Stimulated activated CD8-positive, alpha-beta memory T cell treated with anti-CD3 and anti-CD28 coated beads, Interleukin-4, amount 100 ng/mL, for 24 hours (primary cell): ENCODE measurements at places on chromosomes 1 and 21.

- DNase-seq: no peak
Measured at GRCh38 chr1:203549309-203549708, 55.4 kb downstream of the OPTC start.

GRCh38 chr1:40592107-40592803 lies 60.8 kb downstream of the ZNF684 start:
- DNase-seq: no peak

GRCh38 chr1:224433041-224433691 lies 1.4 kb downstream of the WDR26 start:
- DNase-seq: no peak

DNA sequence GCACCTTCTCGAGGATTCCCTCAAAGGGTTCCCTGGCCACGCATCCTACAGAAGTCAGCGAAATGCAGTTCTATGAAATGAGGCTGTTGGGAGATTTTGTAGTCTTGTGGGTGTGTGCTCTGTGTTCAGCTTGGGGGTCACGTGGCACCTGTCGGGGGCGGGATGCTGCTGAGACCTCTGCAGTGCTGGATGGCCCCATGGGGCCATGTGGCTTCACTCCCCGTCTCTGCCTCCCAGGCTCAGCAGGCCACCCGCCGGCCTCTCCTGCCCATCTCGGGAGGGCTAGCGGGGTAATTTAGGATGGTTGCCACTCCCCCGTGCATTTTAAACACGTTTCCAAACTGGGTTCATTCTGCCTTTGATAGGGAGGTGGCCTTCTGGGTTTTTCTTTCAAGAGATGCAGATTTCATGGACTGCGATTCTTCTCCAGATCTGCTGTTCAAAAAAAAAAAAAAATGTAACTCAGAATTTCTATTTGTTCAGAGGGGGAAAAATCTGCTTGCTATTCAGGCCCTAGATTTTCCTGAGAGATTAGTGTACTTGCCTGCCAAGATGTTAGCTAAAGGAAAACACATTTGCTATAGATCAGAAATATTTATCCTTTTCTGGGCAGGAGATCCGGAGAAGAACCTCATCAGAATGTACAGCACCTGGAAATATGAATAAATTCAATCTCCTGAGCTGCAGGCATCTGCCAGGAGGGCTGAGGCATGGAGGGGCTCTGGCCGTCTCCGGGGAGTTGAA lies 277.2 kb upstream of the VAMP3 start:
- no peak for DNase-seq

DNA sequence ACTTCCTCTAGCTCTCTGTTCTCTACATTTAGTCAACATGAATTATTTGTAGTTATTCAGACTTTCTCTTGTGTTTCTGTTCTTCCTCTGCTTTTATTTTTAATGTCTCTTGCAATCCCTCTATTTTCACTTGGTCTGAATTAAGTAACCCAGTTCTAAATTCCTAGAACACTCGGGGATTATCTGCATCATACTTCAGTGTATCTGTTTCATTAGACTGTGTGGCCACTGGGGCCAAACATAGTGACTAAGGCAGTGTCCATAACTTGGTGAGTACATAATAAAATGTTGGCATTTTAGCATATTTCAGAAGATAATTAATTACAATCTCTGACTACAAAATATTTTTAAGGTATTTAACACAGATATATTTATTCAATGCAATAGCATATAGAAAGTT lies 1087.2 kb upstream of the B3GALT2 start:
- DNase-seq: no peak

GRCh38 chr1:75673885-75674284 lies 50.6 kb upstream of the ACADM start:
- no peak for DNase-seq

GRCh38 chr1:244792188-244792850 lies 43.1 kb upstream of the COX20 start:
- DNase-seq: no peak

DNA sequence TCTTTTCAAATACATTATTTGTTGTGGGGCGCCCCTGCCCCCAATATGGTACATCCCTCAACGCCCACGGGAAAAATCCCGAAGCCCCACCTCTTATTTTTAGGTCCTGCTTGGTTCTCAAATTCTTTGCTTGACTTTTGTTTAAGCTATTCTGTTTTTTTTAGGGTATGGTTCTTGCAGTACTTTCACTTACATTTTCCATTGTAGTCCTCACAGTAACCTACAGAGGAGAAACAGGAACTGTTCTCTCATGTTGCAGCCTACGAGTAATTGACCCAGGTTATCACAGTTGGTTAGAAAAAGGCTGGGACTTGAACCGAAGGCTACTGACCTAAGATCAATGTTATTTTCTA lies 697 bp upstream of the C21orf91 start:
- DNase-seq: no peak

DNA sequence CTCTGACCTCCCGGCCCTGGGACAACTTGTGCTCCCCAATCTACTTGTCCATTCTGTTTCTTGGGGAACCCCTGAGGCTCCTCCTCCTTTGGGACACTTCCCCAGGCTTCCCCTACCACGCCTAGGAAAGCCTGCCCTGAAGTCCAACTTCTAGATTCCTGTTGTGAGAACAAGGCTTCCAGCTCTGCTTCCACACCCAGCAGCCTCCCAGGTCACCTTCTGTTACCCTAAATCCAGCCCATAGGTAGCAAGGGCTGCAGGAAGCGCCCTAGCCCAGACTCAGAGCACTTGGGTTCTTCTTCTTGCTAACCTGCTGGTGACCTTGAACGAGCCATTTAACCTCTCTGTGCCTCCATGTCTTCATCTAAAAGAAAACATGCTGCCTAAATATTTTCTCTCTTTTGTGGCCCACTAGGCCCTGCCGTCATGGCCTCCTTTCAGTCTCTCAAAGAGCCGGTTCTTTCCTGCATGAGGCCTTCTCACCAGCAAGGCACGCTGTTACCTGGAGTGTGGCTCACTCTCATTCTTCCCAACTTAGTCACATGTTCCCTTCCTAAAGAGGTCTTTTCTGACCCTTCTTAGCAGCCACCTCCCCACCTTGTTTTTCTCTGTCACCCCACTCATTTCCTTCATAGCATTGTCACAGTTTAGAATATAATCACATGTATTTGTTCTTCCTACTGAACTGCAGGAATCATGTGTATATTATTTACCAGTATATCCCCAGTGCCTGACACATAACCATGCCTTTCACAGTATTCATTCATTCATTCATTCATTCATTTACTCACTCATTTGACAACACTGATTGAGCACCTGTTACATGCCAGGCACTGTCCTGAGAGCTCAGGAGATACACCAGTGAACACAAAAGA lies 1.4 kb downstream of the CAPN2 start:
- DNase-seq: no peak

- DNase-seq: no peak
Measured at GRCh38 chr1:53804791-53805505, 33.1 kb downstream of the NDC1 start.

DNA sequence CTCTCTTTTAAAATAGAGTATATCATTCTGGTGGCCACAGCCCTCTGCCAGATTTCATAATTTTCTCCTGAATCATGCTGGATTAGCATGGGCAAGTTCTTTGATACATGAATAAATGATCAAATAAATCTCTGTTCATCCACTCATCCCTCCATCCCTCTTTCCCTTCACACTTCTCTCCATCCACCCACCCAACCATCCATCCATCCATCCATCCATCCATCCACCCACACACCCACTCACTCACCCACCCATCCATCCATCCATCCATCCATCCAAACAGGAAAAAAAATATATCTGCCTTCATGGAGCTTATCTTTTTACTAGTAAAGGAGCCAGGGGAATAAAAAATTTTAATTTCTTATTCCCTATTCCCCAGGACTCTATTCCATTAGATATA lies 49.3 kb downstream of the URB2 start:
- DNase-seq: no peak

- no peak for DNase-seq
Measured at GRCh38 chr1:111208921-111209320, 8.5 kb upstream of the DENND2D start.
